Umbilical cord (tissue), 2 donors: ENCODE measurements at places on chromosomes 7 and 10. TPM values are rescaled to one million over a fixed set of nuclear protein-coding genes. Genes with fewer than 3 reads are reported as not detected.

DNA sequence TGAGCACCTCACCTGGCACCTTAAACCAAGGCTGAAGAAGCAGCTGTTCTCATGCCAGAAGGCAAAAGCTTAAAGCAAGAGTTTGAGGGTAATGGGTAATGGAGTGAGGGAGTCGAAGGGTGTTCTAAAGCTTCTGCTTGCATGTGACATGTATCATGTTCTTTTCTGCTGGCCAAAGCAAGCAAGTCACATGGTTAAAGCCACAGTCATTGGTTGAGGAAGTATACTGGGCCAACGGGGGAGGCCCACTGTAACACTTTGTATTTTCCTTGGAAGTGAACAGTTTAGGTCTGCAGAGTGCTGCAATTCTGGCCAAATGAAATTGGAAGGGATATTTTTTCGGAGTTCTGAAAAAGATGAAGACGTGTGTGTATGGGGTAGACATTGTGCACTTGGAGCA lies 75.7 kb downstream of the REEP3 start:
- DNase-seq = no peak

GRCh38 chr7:29123626-29124190 lies 22.6 kb downstream of the CPVL start:
- no peak for DNase-seq

- peak; percentile 59 for DNase-seq
These were observed 863 bp downstream of the CALD1 start for GRCh38 chr7:134780166-134780828.

- no peak for DNase-seq
These were observed 8.7 kb downstream of the GNB2 start for GRCh38 chr7:100682228-100682741.

DNA sequence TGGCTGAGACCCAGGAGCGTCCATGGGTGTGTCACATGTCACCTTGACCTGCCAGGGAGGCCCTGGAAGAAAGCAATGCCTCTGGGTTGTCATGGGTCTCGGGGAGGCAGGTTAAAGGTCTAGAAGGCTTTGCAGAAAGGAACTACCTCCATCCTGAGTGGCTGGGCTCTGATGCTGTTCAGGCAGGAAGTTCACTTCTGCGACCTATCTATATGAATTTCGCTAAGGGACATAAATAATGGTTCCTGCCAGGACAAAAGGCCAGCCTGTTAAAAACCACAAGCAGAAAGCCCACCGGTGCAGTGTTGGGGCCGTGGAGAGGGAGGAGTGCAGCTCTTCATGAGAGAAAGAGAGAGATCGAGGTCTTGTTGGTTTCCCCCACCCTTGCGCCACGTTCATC lies 182.9 kb downstream of the PTPN20 start:
- DNase-seq = no peak

DNA sequence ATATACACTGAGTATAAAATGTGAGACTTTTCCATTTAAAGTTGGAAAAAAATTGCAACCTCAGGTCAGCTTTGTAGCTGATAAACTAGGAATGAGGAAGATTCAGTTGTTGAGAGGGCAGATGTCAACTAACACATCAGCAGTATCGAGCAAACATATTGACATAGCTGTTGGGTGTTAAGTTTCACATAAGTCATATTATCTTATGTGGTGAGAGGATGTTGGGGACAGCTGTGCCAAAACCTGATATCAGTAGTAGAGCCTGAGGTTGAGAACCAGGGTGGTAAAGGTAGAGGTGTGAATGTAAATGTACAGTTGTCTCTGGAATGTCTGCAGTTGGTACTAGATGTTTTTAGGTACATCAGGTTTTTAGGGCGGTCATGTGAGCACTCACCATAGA lies 5.0 kb downstream of the ZRANB1 start:
- DNase-seq = no peak

DNA sequence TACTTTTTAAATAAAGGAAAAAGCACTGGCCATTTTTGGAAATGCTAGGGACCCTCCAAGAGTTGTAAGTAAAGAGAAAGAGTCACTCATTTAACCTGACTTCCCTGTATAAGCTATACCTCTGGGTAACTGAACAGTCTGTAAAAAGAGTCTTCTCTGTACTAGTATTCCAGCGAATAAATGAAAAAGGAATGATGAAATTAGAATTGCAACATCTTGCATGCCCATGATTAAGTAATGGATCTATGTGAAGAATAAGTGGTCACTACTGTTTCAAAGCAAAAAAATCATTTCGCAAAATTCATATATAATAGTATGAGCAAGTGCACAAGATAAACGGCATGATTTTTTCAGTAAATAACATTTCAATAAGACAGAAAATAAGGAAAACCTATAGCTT lies 116.8 kb downstream of the ZFAND4 start:
- DNase-seq = no peak

DNA sequence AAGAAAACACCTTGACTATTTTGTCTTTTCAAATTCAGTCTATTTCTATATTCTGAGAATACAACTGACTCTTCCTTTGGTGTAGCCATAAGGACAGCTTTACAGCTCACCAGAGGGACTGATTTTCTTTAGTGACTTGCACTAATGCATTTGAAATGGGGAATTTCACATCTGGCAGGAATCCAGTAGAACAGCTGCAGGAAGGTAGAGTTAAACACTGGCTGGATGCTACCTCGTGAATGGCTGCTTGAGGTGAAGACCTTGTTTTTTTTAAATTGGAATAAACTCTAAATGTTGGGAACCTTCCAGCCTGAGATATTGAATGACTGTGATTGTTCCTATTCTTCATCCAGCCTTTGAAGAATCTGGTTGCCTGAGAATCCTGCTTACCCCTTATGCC lies 139.5 kb upstream of the STK17A start:
- DNase-seq = no peak

DNA sequence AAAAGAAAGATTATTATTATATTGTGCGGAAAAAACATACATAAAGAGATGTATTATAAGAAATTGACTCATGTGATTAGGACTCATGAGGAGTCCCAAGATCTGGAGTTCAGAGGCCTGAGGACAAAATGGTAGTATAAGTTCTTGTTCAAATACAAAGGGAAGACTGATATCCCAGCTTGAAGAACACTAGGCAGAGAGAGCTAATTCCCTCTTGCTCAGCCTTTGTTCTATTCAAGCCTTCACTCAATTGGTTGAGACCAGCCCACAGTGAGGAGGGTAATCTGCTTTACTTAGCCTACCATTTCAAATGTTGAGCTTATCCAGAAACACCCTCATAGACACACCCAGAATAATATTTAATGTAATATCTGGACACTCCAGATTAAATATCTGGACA lies 1683.8 kb downstream of the REEP3 start:
- DNase-seq = no peak

DNA sequence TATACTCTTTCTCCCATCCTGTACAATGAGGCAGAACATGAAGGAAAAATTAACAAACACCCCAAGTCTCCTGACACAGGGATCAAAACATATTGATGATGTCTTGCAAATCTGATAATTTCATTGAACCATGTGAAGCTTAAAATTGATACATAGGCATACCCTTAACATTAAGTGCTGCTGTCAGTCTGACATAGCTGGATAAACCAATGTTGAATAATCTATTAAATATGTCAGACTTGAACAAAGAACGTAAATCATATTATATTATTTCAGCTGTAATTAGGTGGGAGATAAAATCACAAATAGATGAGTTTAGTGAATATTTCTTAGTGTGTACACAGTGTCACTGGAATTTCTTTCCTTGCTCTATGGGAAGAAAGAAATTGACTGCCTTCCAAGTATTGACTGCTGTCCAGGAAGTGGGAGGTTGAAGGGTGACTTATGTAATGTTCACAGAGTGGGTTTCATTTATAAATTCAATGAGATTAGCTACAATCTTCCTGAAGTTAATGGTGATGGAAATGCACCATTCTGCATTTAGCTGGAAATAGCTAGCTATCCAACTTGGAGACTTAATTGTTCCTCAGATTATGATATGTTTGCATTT lies 170.8 kb downstream of the AUTS2 start:
- no peak for DNase-seq

GRCh38 chr10:43703286-43703685 lies 54.6 kb upstream of the ZNF32 start:
- DNase-seq = no peak

- DNase-seq = no peak
These were observed 239.6 kb downstream of the DNAJB6 start for GRCh38 chr7:157576415-157576814.

- no peak for DNase-seq
These were observed 151.1 kb upstream of the SHH start for GRCh38 chr7:155963356-155963755.

DNA sequence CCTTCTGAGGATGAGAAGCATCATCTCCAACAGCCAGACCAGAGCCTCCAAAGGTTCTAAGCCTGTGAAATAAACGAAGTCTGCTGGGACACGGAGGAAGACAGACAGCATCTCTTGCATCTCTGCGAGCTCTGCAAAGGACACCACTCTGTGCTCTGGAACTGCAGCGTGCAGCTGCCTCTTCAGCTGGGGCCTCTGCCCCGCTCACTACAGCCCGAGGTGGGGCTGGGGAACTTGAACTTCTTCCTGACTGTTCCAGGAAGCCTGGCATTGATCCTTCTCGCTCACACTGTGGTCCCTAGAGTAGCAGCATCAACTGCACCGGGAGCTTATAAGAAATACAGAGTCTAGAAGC lies 163.3 kb downstream of the USP6NL start:
- DNase-seq = no peak

- peak; percentile 78 for DNase-seq
These were observed 29.4 kb upstream of the ABLIM1 start for GRCh38 chr10:114687459-114687858.

DNA sequence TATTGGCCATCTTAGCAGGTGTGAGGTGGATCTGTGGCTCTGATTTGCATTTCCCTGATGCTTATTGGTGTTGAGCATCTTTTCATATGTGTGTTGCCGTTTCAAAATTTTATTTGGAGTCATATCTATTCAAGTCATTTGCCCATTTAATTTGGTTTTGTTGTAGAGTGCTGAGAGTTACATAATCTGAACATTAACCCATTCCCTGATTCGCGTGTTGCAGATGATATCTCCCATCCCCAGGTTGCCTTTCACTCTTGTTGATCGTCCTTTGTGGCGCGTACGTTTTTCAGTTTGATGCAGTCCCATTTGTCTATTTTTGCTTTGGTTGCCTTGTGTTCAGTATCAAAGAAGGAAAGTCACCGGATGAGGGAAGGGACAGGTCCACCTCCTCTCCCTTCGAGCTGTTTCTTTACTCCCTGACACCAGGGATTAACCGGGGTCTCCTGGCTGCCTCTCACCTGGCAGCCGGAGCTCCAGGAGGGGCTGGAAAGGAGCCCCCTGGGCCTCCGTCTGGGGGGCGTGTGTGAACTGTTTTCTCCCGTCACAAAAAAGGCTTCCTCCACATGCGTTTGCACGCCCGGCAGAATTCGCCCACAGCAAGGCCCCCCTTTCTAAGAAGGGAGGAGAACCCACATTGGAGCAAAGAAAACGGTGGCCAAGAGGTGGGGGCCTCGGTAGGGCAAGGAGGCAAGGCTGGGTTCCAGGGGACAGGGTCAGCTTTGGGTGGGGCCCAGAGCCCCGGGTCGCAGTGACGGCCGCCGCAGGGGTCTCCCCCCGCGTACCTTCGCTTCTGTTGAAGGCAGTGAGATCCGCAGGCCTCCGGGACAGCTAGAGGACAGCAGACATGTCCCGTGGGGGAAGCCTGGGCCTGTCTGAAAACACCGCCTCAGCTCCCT lies 8.3 kb downstream of the MNX1 start:
- DNase-seq = no peak

GRCh38 chr7:127245607-127246006 lies 7.1 kb downstream of the GRM8 start:
- DNase-seq = no peak

GRCh38 chr7:115153176-115153575 lies 231.3 kb downstream of the MDFIC start:
- DNase-seq = no peak

- no peak for DNase-seq
These were observed 218.8 kb downstream of the ZWINT start for GRCh38 chr10:56142092-56142728.

GRCh38 chr7:100400656-100401055 lies 27.4 kb downstream of the PILRA start:
- no peak for DNase-seq

DNA sequence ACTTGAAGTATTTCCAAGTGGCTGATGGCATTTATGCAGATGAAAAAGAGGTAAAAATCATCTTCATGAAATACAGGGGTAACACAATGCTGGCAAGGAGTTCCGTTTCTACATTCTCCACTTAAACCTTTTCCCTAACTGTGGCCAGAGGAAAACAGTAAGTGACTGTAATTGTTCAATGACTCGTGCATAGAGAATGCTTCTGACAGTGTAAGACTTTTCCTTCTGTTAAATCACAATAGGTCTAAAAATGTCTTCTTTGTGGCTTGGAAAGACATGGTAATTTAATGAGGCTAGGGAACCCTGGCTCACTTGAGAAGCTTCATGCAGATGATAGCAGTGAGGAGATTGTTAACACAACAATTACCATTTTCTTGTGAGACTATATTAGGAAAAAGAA lies 50.3 kb upstream of the RSU1 start:
- no peak for DNase-seq

GRCh38 chr10:30433306-30433729 lies 666 bp upstream of the MAP3K8 start:
- DNase-seq = peak; percentile 84

DNA sequence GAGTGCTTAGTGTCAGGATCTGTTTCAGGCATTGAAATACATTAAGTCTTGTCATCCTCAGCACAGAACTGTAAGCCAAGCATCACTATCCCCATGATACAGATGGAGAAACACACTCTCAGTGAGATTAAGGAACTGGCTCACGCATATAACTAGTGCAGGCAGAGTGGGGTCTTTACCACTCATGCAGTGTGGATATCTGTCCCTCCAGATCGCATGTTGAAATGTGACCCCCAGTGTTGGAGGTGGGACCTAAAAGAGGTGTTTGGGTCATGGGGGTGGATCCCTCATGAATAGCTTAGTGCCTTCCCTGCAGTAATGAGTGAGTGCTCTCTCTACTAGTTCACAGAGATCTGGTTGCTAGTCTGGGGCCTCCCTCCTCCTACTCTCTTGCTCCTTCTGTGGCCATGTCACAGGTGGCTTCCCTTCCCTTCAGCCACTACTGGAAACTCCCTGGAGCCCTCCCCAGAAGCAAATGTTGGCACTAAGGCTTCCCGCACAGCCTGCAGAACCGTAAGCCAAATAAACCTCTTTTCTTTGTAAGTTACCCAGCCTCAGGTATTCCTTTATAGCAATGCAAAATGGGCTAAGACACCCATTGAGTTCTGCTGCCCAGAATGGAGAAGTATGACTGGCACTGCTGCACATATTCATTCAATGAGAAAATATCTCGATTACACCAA lies 31.8 kb upstream of the MSMB start:
- DNase-seq = no peak

- no peak for DNase-seq
These were observed 49.9 kb upstream of the CAMK2B start for GRCh38 chr7:44375236-44375699.

- no peak for DNase-seq
These were observed 39.2 kb upstream of the DMTF1 start for GRCh38 chr7:87113077-87113476.

- DNase-seq = no peak
These were observed 71.1 kb downstream of the DIP2C start for GRCh38 chr10:618229-618989.

- no peak for DNase-seq
These were observed 1025.7 kb downstream of the GRM8 start for GRCh38 chr7:126227055-126227454.

Gene ELFN1
- 0.96 TPM for total RNA-seq

Gene ADAMTS14
- 2.9 TPM for total RNA-seq

Gene ACADSB
- 10.6 TPM for total RNA-seq

Gene OPN4
- total RNA-seq = 0.48 TPM

Gene HOXA11
- total RNA-seq = 6.3 TPM

Gene SPAM1
- 1.2 TPM for total RNA-seq

Gene OR2A12
- total RNA-seq = 6.5 TPM

Gene AOAH
- total RNA-seq = 2.6 TPM

Gene HEPACAM2
- total RNA-seq = 4.3 TPM

Gene PLCE1
- 47.4 TPM for total RNA-seq
